Prostate gland (tissue), 2 donors: ENCODE measurements at places on chromosomes 7 and 10.
A peak's percentile ranks its signal among the peaks of the same experiment; 100 is the strongest.

DNA sequence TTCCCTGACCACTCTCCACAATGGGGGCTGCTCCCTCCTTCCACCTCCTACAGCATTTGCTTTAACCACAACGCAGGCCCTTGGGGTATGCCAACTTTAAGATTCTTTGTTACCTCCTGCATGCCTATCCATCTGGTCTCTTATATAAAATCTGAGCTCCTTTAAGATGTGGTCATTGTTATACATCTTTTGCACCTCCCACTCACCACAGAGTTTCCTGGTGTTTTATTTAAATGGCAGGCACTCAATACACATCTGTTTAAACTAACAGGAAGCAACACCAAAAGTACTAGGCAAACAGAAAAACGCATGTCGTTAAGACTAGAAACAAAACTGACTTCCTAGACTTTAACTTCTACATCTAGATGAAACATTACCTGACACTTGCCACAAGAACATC lies 36.3 kb downstream of the SLC25A13 start:
- H3K27ac ChIP-seq: no peak overlapping the region
- H3K4me1 ChIP-seq: no peaks in the 10 kb centered on the region
- no peaks in the 10 kb centered on the region for H3K36me3 ChIP-seq
- H3K27me3 ChIP-seq: no peaks in the 10 kb centered on the region
- DNase-seq: no peak

DNA sequence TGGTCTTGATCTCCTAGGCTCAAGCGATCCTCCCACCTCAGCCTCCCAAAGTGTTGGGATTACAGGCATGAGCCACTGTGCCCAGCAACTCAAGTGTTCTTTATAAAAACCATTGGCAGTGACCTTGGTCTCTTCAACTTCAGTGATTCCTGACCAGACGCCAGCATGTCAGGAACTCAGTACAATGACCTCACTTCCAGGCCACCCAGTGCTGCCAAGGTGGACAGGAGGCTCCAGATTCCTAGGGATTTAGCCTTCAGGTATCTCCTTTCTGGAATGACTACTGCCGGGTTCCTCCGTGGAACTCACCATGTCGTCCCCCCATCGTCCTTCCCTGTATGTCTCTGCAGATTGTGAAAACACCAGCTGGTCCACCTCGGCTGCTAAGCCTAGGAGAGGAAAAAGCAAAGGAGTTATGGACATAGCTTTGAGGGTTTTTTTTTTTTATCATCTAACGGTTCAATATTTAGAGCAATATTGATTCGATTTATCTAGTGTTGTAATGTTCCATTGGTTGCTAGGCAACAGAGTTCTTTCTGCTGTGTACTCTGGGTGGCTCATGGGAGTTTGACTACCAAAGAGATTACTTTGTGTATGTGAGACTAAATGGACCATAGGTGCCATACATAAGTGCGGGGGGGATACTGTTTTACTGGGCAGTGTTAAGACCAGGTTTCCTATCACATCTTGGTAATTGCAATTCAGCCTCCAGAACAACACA lies 425.8 kb upstream of the AUTS2 start:
- no peak overlapping the region for H3K27ac ChIP-seq
- H3K36me3 ChIP-seq: no peaks in the 10 kb centered on the region
- DNase-seq: no peak
- H3K27me3 ChIP-seq: peaks cover 7% of the 10 kb centered on the region
- no peaks in the 10 kb centered on the region for H3K4me1 ChIP-seq
- H3K4me3 ChIP-seq: no peak overlapping the region

DNA sequence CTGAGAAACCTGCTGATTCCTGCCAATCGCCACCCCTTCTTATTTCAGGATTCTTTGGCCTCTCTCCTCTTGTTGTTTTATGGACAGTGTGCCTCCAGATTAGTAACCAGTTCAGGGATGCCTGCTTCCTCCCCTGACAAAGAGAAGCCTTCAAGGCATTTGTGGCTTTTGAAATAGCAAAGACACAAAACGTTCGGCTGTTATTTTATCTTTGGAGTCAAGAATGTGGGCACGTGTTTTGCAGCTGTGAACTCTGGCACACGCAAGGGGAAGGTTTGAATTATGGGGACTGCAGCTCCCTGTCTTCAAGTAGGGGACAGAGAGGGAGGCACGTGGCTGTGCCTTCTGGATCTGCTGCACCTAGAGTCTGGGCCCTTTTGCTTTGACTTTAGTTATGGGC lies 157.9 kb upstream of the GRB10 start:
- no peaks in the 10 kb centered on the region for H3K27me3 ChIP-seq
- H3K4me3 ChIP-seq: no peak overlapping the region
- no peaks in the 10 kb centered on the region for H3K36me3 ChIP-seq
- no peak for DNase-seq
- no peak overlapping the region for H3K27ac ChIP-seq

- no peak overlapping the region for H3K4me3 ChIP-seq
- no peak for DNase-seq
- no peaks in the 10 kb centered on the region for H3K27me3 ChIP-seq
- H3K27ac ChIP-seq: no peak overlapping the region
- H3K4me1 ChIP-seq: no peaks in the 10 kb centered on the region
- no peaks in the 10 kb centered on the region for H3K36me3 ChIP-seq
These were observed 398.5 kb downstream of the ATRNL1 start for GRCh38 chr10:115491526-115492140.

GRCh38 chr7:76259124-76260093 lies 43.1 kb upstream of the HSPB1 start:
- no peaks in the 10 kb centered on the region for H3K36me3 ChIP-seq
- H3K4me3 ChIP-seq: peak overlapping the region; percentile 12
- no peaks in the 10 kb centered on the region for H3K27me3 ChIP-seq
- DNase-seq: no peak
- H3K27ac ChIP-seq: no peak overlapping the region

GRCh38 chr7:129436335-129436923 lies 2.2 kb downstream of the STRIP2 start:
- H3K27me3 ChIP-seq: no peaks in the 10 kb centered on the region
- no peak overlapping the region for H3K4me3 ChIP-seq
- H3K27ac ChIP-seq: no peak overlapping the region

- no peak overlapping the region for H3K27ac ChIP-seq
- H3K4me3 ChIP-seq: no peak overlapping the region
- H3K36me3 ChIP-seq: no peaks in the 10 kb centered on the region
- DNase-seq: no peak
- H3K4me1 ChIP-seq: peaks cover 4% of the 10 kb centered on the region
- H3K27me3 ChIP-seq: no peaks in the 10 kb centered on the region
These were observed 305.6 kb upstream of the PITRM1 start for GRCh38 chr10:3478153-3478552.

GRCh38 chr7:151245360-151246101 lies 3.0 kb downstream of the SMARCD3 start:
- no peaks in the 10 kb centered on the region for H3K27me3 ChIP-seq
- H3K4me1 ChIP-seq: no peaks in the 10 kb centered on the region
- H3K36me3 ChIP-seq: no peaks in the 10 kb centered on the region
- no peak for DNase-seq
- H3K27ac ChIP-seq: no peak overlapping the region
- peak overlapping the region; percentile 24 for H3K4me3 ChIP-seq

DNA sequence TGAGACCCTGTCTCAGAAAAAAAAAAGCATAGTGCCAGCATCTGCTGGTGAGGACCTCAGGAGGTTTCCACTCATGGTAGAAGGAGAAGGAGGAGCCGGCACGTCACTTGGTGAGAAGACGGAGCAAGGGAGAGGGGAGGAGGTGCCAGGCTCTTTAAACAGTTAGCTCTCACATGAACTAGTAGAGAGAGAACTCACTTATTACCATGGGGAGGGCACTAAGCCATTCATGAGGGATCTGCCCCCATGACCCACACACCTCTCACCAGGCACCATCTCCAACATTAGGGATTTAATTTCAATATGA lies 62.9 kb upstream of the VKORC1L1 start:
- no peaks in the 10 kb centered on the region for H3K27me3 ChIP-seq
- H3K36me3 ChIP-seq: no peaks in the 10 kb centered on the region
- no peak overlapping the region for H3K4me3 ChIP-seq
- DNase-seq: no peak

DNA sequence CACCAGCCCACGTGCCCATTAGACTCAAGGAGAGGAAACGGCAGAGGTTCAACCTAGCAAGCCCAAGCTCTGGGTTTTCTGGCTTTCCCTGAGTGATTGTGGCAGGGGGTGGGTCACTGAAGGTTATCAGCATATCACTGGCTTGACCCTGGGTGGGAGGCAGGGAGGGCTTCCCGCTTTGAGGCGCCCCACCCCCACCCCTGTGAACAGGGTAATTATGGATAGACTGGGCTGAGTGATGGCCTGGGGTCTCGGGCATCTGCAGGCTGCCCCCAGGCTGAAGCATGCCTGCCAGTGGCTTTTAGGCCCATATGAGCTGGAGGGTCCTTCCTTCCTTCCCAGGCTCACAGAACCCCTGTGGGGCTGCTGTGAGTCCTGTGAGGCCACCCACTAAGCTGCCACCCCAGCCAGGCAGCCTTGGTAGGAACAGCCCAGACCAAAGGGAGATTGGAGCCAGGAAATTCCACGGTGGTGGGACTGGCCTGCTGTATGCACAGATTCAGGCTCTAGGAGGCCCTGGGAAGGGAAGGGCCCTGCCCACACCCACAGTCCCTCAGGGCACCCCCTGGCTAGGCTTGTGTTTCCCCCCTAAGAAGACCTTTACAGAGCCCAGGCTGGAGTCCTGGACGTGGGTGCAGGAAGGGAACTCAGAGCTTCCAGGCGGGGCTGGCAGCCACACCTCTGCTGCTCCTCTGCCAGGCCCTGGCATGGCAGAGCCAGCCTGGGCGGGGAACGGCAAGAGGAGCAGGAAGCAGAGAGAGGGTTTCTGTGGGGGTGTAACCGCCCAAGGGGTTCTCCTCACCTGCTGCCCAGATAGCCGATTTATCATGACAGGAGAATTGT lies 33.1 kb downstream of the GPRIN2 start:
- no peak overlapping the region for H3K27ac ChIP-seq
- no peaks in the 10 kb centered on the region for H3K36me3 ChIP-seq
- H3K4me1 ChIP-seq: peaks cover 4% of the 10 kb centered on the region
- no peak overlapping the region for H3K4me3 ChIP-seq

DNA sequence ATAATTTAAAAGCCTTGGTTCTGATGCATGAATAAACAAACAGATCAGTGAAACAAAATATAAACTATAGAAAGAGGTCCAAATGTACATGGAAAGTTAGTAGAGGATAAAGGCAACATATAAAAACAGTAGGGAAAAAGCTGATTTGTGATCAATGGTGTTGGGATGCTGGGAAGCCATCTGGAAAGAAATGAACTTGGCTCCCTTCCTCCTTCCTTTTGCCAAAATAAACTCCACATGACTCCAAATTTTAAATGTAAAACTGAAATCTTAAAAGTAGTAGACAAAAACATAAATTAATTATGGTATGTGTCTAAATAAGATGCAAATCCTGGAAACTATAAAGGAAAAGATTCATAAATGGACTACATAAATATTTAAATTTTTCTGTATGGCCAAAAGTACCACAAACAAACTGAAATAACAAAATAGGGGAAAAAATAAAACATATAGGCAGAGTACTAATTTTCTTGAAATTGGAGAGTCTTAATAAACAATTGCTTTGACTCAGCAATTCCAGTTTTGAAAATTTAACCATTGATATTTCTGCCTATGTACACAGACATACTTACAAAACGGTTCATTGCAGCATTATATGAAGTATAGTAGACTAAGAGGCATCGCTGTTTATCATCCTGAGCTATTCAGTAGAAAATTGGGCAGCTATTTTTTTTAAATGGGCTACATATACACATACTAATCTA lies 77.0 kb upstream of the TRIM24 start:
- H3K4me1 ChIP-seq: no peaks in the 10 kb centered on the region
- no peak overlapping the region for H3K4me3 ChIP-seq
- no peaks in the 10 kb centered on the region for H3K36me3 ChIP-seq
- no peaks in the 10 kb centered on the region for H3K27me3 ChIP-seq
- no peak overlapping the region for H3K27ac ChIP-seq

DNA sequence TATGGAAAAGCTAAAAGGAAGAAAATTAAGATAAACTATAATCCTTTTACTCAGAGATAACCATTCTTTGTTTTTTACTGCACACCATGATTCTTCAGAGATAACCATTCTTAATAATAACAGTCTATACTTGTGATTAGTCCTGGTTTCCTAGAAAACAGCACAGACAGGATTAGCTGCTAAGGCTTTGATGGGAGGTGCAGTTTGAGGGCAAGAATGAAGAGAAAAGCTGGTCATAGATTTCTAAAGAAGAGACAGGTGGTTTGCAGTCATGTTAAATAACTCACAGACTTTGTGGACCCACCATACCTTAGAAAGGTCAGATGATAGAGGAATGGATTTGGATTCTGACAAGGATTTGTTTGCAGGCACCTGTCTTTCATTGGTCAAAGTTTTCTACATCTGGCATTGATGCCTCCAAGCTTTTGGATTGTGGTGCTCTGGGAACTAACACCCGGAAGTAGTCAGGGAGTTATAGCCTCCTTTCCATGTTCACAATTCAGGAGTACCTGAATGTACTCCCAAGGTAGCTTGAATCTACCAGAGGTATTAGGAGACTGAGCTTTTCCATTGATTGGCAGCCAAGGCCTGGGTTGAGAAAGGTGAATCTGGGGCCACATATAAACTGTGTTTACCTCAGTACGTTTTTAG lies 3.7 kb downstream of the SMC3 start:
- no peaks in the 10 kb centered on the region for H3K4me1 ChIP-seq
- H3K36me3 ChIP-seq: no peaks in the 10 kb centered on the region
- DNase-seq: no peak
- H3K27ac ChIP-seq: no peak overlapping the region

DNA sequence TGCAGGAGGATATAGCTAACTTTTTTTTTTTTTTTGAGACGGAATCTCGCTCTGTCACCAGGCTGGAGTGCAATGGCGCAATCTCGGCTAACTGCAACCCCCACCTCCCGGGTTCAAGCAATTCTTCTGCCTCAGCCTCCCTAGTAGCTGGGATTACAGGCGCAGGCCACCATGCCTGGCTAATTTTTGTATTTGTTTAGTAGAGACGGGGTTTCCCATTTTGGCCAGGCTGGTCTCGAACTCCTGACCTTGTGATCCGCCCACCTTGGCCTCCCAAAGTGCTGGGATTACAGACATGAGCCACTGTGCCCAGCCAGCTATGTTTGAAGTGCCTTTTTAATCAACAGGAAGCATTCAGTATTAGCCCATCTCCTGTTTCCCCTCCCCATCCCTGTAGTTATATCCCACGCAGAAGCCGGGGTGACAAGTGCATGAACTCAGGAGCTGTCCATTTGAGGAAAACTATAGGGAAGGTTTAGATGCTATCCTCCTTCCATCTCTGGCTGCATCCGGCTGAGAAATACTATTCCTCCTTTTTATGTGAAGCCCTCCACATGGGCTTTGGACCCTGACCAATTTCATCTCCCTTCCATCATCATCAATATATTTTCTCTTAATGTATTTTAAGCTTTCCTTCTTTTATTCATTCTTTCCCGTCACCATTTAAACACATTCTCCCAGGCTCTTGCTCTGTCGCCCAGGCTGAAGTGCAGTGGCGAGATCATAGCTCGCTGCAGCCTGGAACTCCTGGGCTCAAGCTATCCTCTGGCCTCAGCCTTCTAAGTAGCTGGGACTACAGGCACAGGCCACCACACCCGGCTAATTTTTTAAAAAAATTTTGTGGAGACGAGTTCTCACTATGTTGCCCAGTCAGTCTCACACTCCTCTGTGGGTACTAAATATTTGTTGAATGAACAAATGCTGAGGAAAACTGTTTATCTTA lies 1.3 kb upstream of the POT1 start:
- H3K27me3 ChIP-seq: no peaks in the 10 kb centered on the region
- H3K4me3 ChIP-seq: no peak overlapping the region
- DNase-seq: no peak
- H3K4me1 ChIP-seq: no peaks in the 10 kb centered on the region
